Renal cortex interstitium (tissue), 15 donors: ENCODE measurements at places on chromosomes 12 and 14. TPM values are rescaled to one million over a fixed set of nuclear protein-coding genes. Genes with fewer than 3 reads are reported as not detected.

Gene IAPP
- polyA plus RNA-seq, result not detected

DNA sequence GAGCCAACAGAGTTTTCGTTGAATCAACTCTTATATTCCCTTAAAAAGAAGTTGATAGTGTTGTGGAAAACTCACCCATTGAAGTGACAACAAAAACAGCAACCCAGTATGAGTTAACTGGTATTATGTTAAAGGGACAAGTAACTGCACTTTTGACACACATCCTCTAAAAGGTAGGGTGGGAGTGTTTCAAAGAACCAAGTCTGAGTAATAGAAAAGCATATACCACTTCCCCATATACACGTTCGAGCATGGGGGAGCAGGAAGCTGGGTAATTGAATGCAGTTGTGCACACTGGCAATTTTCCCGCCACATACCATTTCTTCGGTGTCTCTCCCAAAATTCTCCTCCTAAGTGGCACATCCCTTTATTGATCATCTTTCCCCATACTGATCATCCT, 31.5 kb downstream of the IFNG-AS1 start:
- no peak for DNase-seq

- no peak for DNase-seq
These were observed 99.7 kb downstream of the RFLNA start for GRCh38 chr12:124394462-124395128.

Gene SLC8B1
- polyA plus RNA-seq, result 15.6 TPM

GRCh38 chr12:83476695-83477690, 790.3 kb downstream of the TMTC2 start:
- no peak for DNase-seq
